Neuronal stem cell (in vitro differentiated cells): ENCODE measurements at places on chromosomes 1 and 21.

- DNase-seq: no peak
Observed at GRCh38 chr1:115074839-115075534, 14.3 kb downstream of the TSPAN2 start.

GRCh38 chr1:92601044-92601443 is 114.3 kb upstream of the GFI1 start:
- DNase-seq: no peak

GRCh38 chr1:71521655-71522264 is 440.9 kb upstream of the ZRANB2 start:
- peak; percentile 8 for DNase-seq

- no peak for DNase-seq
Observed at GRCh38 chr1:180888870-180889269, 23.8 kb upstream of the KIAA1614 start.

GRCh38 chr21:36973986-36974850 is 7.7 kb upstream of the HLCS start:
- no peak for DNase-seq

GRCh38 chr1:53572065-53572814 is 113.0 kb downstream of the DMRTB1 start:
- no peak for DNase-seq

DNA sequence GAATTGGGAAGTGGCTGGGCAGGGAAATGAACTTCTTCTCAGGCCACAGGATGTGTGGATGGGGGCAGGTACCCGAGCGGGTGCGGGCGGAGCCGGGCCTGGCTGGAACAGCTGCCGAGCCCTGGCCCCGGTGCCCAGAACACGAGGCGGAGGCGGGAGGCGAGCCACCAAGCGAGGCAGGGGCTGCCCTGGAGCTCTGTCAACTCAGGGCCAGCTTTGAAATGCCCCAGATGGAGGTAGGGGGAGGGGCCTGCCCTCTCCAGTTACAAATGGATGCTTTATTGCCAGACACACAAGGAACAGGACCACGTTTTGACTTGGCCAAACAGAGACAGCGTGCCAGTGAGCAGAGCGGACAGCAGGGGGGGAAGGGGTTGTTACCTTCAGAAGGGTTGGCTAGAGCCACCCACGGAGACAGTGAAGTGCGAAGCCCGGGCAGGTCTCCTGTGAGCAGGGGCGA is 240.4 kb downstream of the SDCCAG8 start:
- DNase-seq: no peak

- DNase-seq: no peak
Observed at GRCh38 chr21:33259428-33259827, 6.7 kb upstream of the IL10RB start.

DNA sequence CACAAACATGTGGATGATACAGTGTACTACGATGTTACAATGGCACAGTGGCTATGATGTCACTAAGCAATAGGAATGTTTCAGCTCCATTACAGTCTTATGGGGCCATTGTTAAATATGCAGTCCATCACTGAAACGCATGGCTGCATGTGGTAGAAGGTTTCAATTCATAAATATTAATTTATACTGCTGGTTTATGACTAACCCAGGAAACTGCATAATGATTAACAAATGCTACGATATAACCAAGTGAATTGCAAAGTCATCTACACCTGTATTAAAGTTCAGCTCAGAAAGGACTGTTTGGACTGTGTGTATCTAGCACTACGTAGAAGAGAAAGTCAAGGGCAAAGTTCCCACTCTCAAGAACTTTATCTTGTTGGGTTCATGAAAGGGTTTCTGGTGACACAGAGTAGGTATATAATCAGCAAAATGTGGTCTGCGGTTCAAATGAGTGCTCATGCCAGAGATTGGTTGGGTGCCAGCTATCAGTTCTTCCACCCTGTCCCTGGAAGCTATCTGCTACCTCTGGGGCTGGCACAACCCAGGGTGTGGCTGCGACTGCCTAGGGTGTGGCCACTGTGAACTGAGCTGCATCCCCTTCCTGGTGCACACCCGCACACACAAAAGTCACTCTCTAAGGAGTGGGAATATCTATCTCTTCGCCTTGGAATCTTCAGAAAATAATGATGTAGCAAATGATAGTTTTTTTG is 14.8 kb downstream of the MGST3 start:
- DNase-seq: no peak

- no peak for DNase-seq
Observed at GRCh38 chr1:6961289-6961688, 176.0 kb downstream of the CAMTA1 start.

DNA sequence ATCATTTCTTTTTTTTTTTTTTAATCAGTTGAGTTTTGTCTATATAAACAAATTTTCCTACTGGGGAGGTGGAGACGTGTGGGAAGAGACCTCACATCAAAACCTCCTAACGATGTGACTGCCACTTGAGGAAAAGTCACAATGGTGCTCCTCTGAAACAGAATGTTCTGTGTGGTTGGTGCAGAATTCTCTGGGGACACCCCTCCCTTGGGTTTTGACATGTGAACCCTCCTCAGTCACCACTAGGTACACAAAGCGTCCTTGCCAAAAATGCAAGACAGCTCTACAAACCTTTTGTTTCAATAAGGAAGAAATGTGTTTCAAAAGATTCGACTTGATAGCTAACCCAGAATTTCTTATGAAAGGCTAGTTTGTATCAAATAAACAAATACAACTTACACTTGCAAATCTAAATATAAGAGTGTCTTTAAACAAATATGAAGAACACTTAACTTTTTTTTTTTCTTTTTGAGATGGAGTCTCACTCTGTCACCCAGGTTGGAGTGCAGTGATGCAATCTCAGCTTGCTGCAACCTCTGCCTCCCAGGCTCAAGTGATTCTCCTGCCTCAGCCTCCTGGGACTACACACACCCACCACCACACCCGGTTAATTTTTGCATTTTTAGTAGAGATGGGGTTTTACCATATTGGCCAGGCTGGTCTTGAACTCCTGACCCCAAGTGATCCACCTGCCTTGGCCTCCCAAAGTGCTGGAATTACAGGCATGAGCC is 9.3 kb downstream of the SLC25A24 start:
- DNase-seq: no peak

DNA sequence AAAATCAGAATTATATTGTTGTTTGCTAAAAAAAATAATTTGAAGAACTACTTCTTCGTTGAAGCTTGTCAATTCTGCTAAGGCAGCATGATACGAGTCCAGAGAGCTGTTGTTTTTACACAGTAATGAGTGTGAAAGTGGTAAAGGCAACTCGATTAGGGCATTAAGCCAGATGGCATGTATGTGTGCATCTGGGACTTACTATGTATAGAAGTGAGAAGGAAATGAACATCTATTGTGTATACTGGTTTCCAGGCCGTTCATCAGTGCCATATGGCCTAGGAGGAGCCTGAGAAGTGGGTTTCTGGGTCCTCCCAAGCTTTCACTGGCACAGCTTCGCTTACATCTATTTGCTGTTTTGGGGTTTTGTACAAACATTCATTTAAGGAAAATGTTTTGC is 5.7 kb downstream of the CTPS1 start:
- DNase-seq: no peak

DNA sequence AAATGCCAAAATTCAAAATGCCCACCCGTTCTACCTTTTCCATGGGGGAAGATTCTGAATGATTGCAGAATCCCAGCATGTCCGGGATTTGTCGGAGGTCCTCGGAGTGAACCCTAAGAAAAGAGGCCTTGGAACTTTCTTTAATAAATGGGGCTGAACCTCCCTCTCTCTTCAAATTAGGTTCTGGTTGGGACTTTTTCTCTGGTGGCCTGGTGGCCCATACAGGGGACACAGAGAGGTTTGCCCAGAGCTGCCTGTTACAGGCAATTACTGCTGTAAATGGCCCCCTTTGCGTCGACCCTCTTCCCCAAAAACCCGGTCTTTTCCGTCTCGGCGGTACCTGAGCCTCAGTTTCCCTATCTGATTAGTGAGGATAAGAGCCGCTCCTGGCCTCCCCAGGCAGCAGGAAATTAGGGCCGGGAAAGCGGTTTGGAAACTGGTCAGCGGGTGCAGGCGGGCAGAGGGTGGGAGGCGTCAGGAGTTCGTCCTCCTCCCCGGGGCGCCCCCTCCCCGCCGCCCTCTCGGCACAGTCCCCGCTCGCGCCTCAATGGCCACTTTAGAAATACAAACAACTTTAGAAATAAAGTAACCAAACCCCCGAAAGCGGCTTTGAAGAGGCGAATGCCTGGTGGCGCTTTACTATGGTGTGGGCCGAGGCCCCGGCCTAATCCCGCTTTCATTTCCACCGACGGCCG is 15.6 kb downstream of the PAX7 start:
- no peak for DNase-seq

DNA sequence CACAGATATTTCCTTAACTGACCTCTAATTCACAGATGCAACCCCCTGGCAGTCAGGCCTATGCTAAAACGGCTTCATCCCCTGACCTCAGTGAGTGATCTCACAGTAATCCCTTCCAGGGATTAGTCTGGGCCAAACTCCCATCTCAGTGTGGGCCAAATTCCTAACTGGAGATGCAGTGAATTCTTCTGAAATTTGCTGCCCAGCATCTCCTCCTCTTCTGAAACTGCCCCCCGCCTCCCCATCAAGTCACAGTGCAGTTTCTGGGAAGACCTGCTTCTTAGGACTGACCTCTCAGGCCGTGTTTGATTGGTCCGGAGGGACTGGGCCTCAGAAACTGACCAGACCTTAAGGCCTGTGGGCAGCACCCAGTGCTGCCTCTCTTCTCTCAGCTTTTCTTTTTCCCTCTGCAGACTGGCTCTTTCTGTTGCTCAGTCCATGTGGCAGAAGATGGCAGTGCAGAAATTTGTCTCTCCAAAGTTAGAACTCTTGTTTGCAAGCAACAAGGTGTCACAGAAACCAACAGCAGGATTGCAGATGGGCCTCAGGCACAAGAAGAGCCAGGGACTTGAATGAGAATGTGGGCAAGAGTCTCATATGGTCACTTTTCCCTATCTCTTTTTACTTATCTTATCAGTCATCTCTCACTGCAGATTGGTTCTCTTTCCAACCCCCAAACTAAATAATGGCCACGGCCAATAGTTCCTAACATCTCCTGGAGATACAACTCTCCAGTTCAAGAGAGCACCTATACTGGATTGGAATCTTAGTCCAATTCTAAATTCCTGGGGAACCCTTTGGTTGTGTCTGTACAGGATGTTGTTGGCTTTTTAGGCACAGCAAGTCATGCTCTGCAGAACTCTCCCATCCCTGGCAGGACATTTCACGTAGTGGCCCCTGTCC is 95.5 kb upstream of the RALGPS2 start:
- peak; percentile 36 for DNase-seq

DNA sequence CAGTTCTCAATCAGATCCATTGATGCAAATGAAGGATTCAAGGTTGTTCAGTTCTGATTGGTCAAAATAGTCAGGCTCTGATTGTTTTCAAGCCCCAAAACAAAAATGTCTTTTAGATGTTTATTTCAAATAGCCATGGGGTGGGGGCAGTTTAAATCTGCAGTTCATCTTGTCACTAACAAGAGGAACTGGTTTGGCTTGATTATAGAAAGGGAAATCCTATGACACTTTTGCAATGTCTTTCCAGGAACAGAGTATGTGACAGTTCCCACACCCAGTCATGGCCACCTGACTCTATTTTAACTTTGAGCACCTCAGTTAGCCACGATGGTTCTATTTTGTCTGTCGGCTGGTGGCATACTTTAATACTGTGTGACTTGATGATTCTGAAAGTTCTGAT is 1544.1 kb downstream of the PLA2G4A start:
- no peak for DNase-seq

DNA sequence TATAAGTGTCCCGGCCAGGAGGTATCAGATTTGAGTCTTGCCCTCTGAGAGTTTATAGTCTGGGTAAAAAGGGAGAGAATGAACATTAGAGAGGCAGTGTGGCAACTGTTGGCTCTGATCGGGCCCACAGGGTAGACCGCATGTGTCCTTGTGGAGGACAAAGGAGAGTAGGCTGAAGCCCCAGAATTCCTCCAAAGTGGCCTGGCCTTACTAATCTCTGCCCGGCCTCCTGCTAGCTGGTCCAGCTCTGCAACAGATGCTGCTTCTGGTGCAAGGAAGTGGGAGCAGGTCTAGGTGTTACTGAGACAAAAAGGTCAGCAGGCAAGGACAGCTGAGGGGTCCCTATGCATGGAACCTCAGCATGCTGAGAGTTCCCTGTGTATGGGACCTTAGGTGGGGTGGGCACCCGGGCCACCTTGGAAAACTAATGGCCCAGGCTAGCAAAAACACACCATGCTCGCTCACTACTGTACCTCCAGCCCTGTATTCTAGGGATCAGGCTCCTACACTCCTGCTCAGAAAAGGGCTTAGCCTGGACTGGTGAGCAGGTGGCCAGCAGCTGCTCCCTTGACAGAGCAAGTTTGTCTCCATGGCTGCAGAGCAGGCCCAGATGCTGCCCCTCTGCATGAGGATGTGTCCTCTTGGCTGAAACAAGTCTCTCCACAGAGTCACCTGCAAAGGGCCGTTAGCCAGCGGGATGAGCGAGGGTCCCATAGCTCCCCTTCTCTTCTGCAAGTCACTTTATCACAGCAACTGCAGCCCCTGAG is 30.3 kb upstream of the RGS16 start:
- no peak for DNase-seq

DNA sequence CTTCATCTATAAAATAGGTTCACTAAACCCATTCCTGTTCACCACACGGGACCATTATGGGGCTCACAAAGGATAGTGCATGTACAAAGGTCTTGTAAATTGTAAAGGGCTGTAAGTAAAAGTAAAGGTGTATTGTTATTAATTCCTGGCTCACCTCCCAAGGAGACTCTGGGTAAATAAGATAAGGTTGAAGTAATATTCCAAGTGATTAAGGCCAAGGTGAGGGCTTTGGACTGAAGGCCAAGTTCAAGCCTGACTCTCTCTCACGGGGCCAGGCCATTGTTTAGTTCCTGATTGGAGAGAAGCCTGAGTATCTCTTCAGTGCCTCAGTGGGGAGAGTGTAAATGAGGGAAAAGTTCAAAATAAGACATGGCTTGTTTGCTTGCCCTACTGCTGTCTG is 19.5 kb upstream of the ZFYVE9 start:
- no peak for DNase-seq

DNA sequence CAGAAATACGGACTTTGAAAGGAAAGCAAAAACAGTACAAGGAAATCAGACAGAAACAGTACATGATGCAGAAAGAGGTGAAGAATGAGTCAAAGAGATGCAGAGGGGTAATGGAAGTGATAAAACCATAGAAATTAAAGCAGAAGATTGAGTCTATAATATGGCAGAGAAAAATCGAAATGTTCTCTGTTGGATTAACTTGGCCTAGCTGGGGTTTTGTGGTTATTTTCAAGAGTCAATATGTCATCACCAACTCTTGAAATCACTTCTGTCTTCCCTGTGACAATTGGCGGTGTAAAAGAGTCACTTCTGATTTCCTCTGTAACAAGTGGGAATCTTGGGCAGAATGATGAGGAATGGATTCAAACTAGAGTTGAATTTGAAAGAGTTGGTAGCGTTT is 7.4 kb downstream of the YTHDF2 start:
- no peak for DNase-seq

GRCh38 chr1:100187912-100188311 is 9.9 kb upstream of the LRRC39 start:
- DNase-seq: no peak

GRCh38 chr1:84997667-84998600 is 1.0 kb upstream of the MCOLN2 start:
- peak; percentile 18 for DNase-seq
